ENCODE measurements at places on chromosomes 1 and 21.

DNA sequence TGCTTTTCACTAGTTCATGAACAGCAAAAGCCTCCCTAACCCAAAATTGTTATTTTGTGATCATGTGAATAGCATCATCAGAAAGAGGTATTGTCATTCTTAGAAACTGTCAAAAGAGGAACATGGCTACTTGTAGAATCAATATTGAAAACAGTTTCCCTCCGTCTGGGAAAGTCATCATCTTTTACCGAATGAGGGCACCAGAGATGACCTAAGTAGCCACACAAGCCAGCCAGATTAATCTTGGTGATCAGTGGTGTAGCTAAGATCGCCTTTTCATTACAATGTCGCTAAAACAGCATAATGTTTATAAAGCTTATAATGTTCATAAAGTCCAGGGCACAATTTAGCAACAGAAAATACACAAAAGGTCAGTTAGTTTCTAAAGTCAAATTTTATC, 136.1 kb downstream of the SIPA1L2 start:
- no peak for DNase-seq

DNA sequence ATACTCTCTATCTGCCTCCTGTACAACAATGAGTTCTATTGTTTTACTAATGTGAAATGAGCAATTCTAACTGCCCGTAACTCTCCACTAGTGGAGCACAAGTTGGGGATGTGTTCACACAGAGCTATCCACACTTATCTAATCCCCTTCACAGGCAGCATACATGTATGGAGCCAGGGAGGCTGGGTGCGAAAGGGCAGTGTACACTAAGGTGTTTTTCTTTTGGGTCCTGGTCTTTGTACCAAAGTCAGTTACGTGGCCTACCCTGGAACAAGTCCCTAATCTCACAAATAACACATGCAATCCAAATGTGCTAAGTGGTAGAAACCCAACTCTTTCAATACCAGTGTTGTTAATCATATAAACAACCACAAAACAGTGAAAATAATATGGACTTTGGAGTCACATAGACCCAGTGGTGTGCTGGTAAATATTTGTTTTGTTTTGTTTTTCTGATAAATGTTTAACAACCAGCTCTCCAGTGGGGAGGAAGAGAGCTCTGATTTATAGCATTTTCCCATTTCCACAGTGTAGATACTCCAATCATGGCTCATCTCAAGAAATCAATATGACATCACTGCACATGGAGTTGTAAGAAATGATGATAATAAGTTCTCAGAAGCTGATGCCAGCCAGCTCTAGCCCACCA, 319.9 kb upstream of the DUSP10 start:
- DNase-seq: no peak

DNA sequence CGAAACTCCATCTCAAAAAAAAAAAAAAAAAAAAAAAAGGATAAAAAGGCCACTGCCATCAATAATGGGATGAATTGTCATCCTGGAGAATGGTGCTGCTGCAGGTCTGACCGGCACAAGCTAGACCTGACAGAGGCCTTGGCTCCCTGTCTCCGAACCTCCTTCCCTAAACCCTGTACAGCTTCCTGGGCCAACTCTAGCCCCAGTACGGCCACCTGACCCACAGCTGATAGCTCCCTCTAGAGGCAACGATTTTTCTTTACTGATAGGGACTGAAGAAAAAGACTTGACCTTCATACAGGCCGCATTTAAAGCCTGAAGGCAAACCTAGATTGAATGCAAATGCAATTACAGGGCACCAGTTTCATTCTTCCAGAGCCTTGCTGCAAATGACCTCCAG, 30.7 kb downstream of the NOL9 start:
- no peak for DNase-seq

DNA sequence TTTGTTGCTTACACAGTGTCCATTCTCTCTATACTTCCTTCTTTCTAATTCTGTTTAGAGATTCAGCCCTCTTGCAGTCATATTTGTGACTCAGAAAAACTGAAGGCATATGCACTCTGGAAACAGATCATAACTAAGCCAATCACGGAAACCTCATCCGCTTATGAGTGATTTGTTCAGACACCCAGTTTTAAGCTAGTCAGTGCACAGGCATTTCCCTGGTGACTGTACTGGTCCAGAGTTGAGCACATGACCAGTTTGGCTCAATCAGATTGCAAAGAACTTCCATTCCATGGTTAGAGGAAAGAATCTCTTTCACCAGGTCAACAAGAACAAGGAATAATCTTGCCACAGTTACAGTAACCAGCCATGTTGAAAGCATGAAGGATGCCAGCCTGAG, 69.2 kb upstream of the SGIP1 start:
- DNase-seq: no peak

GRCh38 chr1:72891976-72892375, 609.6 kb upstream of the NEGR1 start:
- no peak for DNase-seq

DNA sequence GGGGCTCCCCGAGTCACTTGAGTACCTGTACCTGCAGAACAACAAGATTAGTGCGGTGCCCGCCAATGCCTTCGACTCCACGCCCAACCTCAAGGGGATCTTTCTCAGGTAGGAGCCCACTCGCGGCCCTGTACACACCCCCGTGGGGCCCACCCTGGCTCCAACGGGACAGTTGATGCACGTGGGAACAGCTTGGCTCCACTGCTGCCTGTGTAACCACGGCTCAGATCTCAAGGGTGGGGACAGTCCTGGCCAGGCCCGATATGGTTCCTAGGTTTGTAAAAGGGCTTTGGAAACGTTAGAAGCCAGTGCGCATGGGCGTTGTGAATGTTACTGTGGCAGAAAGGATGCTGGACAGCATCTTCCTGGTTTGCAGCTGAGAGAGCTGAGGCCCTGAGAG, 18.8 kb downstream of the PODN start:
- no peak for DNase-seq

DNA sequence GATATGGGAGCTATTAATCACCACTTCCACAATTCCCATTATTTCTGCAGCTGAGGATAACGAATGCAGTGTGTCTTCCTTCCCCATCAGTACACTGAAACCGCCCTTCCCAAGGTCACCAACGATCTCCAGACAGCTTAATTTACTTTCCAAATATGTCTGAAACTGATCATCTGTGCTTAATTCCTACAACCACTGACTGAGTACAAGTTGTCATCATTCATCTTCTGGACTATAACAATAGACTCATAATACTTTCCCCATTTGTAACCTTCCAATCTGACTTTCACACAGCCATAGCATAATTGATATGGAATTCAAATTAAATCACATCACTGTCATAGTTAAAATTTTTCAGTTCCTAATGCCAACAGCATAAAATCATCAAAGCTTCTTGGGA, 17.4 kb downstream of the DNM3 start:
- DNase-seq: no peak

DNA sequence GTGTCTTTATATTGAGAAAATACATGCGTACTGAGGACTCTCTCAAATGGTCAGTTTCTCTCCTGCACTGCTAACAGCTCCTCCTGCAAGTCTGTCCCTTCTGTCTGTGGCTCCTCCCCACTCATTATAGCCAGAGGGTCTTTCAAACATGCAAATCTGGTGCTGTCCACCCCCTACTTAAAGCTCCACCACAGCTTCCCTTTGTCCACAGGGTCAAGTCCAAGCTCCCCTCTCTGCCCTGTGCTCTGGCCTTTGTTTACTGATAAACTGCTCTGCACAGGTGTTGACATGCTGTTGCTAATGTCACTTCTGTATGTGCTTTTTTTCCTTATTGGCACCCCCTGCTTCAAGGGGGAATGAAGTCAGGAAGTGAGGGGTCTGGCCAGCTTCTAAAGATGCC, 47.7 kb upstream of the GPR37L1 start:
- DNase-seq: no peak
